Temporal lobe (tissue), 4 donors: ENCODE measurements at places on chromosomes 13 and 19. TPM values are rescaled to one million over a fixed set of nuclear protein-coding genes. Genes with fewer than 3 reads are reported as not detected.

The SHISA7 gene
- 7.1 TPM for total RNA-seq

The OR7A5 gene
- not detected for total RNA-seq

The GNA15 gene
- 0.25 TPM for total RNA-seq

The OR2Z1 gene
- not detected for total RNA-seq

The BEST2 gene
- total RNA-seq: under 0.01 TPM

The ARMC6 gene
- total RNA-seq: 32.9 TPM

The CEACAM6 gene
- total RNA-seq: 0.25 TPM

The CAMSAP3 gene
- total RNA-seq: 19.9 TPM

The LRRC25 gene
- total RNA-seq: 0.25 TPM

The RNF113B gene
- total RNA-seq: not detected

The PSG7 gene
- not detected for total RNA-seq

The ZNF558 gene
- 36.4 TPM for total RNA-seq

The SHD gene
- total RNA-seq: 2.2 TPM

The EPS8L1 gene
- total RNA-seq: 4.9 TPM

The ZNF583 gene
- total RNA-seq: 25.1 TPM

The PROZ gene
- not detected for total RNA-seq

The ZNF578 gene
- total RNA-seq: 24.3 TPM

The NTF4 gene
- not detected for total RNA-seq

The CYP4F8 gene
- not detected for total RNA-seq

The TMEM86B gene
- total RNA-seq: 0.98 TPM

The HCN2 gene
- 9.1 TPM for total RNA-seq

The ZNF524 gene
- total RNA-seq: 4.4 TPM

The ZNF763 gene
- total RNA-seq: 5.9 TPM

The CEACAM5 gene
- total RNA-seq: 0.25 TPM

The IGSF23 gene
- not detected for total RNA-seq

The CILP2 gene
- 0.98 TPM for total RNA-seq

The RNF225 gene
- total RNA-seq: not detected

The GRK1 gene
- 1.2 TPM for total RNA-seq

The ZNF430 gene
- 18.2 TPM for total RNA-seq

The GPR18 gene
- total RNA-seq: not detected

The PEAK3 gene
- total RNA-seq: under 0.01 TPM

The ZNF547 gene
- 7.9 TPM for total RNA-seq
